ENCODE measurements at places on chromosomes 5 and 9.
A peak's percentile ranks its signal among the peaks of the same experiment; 100 is the strongest.

DNA sequence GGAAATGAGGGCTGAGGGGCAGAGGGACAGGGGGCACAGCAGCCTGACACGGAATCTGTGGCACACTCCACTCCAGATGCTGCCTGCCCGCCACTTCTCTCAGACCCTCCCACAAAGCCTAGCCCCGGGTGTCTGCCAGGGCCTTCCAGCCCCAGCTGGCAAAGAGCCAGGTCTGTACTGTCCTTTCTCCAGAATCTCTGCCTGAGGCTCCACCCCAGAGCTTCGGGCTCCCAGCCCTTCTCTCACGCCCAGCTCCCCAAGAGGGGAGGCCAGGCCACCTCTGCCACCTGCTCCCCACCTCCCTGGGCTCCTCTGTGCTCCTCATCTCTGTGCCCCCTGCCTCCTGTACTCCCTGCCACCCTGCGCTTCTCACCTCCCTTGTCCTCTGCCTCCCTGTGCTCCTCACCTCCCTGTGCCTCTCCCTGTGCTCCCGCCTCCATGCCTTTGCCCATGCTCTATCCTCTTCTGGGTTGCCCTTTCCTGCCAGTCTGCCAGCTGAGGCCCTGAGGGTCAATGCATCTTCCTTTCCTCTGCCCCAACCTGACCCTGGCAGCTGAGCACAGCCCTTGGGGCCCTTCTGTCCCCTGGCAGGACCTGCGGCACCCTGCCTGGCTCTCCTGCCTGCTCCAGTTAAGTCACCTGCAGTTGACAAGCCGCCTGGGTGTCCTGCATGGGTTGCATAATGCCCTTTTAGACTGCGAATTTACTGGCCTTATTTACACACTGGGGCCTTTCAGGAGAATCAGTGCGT is 36.4 kb downstream of the RASGEF1C start:
- DNase-seq = no peak

DNA sequence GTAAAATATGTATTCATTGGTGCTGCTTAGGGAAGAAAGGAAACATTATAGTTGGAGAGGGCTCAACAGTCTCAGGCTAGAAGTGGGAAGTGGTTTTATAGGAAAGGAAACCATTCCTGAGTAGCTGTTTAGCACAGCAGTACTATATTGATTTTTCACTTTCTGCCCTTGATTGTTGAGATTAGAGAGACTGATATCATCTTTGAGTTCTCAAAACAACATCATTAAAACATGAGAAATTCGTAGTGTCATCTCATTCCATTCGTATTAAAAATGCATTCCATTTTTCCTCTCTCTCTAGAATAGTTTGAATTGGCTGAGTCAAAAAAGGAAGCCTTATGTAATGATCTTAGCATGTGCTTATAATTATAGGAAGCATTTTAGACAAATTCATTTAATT is 14.1 kb downstream of the POLR3G start:
- no peak for DNase-seq

DNA sequence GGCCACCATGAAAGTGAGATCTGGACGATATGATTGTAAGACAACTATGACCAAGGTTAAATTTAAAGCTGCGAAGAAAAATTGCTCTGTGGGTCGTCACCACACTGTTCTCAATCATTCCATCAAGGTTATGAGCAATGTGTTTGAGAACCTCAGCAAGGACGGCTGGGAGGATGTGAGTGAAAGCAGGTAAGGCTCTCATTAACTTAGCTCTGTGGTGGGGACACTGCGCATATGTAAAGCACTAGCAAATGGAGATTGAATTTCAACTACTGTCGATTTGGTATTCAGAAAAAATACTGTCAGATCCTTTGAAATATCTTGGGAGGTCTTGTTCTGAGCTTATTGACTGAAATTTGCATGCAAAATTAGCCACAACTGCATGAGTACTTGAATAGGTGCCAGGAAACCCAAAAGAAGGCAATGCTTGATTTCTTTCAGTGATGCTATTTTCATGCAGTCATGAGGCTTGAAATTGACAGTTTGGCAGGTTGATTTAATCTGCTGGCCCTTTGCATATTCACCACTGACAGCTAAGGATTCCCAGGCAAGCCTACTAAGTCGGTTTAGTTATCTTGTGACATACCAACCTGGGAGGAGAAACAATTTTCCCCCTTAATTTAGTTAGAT is 183.9 kb upstream of the SH3GL2 start:
- DNase-seq = no peak

DNA sequence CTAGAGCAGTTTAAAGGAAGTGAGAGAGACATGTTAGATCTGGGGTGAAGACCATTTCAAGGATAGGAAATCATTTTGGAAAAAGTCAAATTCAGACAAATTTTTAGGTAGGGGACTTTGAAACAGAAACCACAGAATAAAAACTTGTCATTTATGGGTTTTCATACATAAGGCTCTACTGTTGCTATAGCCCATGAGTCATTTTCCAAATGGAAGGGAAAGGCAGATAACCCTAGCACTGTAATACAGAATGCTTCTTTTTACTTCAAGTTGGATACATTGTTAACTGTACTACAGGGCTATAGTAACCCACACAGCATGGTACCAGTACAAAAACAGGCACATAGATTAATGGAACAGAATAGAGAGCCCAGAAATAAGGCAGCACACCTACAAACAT is 455.4 kb downstream of the EBF1 start:
- no peak for DNase-seq

- DNase-seq = no peak
These were observed 38.9 kb upstream of the UGCG start for GRCh38 chr9:111857555-111858211.

DNA sequence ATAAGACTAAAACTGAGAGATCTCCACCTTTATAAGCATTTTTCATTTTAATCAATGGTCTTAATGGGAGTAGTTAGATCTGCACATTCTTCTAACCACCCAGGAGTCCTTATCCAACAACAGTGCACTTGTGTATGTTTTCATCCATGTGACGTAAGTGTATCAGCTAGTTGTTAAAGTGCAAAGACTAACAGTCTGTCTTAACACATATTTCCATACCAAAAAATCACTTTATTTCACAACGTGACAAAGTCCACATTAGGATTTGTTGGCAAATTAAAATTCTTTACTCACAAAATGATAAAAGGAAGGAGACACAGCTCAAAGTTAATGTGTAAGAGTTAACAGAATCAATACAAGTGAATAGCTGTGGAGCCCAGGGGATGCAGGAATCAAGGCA is 1.9 kb upstream of the SMC2 start:
- no peak for DNase-seq

DNA sequence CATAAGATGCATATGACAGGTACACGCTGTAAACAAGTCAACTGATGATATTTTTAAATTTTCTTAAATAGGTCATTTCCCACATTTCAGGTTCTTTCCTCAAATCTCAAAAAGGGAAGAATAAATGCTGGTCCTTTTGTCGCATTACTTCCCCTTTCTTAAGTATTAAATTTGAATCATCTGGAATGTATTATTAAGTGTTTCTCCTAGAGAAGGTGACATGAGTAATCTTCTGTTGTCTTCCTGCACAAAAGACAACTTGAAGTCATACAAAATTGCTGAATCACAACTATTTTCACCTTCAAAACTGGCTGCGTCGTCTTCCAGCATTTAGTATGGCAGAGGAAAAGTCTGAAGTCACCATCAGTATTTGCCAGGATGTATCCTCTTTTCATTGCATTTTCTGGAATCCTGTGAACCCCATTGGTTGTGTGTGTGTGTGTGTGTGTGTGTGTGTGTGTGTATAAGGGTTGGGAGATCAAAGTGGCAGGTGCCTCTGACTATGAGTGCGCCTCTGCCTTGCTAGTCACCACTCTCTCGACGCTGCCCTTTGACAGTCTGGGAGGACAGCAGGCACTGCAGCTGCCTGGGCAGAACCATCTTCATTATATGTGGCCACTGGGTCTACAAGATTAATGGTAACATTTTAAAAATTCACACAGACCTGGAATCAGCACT is 86.9 kb downstream of the MVB12B start:
- no peak for DNase-seq

- no peak for DNase-seq
These were observed 41.9 kb downstream of the STK10 start for GRCh38 chr5:172145870-172146747.

DNA sequence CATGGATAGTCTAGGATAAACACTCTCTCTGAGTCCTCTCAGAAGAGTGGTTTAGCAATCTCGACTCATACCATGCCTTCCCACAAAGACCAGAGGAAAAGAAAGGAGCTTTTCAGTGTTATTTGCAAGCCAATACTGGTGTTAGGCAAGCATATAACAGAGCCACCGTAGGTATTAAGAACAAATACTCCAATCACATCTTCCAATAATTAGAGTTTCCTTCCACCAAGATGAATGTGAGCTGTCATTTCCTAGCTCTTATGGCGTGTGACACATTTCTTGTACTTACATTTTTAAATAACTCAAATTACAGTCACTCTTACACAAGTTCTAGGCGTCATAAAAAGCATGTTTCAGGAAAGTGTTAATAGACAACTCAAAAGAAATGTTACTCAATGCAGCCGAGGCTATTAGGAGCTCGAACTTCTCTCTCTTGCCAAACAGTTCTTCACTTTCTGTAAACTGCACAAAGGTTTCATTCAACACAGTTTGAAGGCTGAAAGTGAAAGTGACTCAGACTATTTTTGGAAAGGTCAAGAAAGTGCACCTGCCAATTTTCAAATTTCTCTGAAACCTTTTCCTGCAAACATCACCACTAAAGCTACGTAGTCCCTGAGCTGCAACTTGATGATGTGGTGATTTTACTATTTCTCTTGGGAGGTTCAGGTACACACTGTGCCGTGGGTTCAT is 153.8 kb downstream of the AUH start:
- DNase-seq = peak; percentile 45

- no peak for DNase-seq
These were observed 57.8 kb downstream of the C9orf153 start for GRCh38 chr9:86201474-86202337.

DNA sequence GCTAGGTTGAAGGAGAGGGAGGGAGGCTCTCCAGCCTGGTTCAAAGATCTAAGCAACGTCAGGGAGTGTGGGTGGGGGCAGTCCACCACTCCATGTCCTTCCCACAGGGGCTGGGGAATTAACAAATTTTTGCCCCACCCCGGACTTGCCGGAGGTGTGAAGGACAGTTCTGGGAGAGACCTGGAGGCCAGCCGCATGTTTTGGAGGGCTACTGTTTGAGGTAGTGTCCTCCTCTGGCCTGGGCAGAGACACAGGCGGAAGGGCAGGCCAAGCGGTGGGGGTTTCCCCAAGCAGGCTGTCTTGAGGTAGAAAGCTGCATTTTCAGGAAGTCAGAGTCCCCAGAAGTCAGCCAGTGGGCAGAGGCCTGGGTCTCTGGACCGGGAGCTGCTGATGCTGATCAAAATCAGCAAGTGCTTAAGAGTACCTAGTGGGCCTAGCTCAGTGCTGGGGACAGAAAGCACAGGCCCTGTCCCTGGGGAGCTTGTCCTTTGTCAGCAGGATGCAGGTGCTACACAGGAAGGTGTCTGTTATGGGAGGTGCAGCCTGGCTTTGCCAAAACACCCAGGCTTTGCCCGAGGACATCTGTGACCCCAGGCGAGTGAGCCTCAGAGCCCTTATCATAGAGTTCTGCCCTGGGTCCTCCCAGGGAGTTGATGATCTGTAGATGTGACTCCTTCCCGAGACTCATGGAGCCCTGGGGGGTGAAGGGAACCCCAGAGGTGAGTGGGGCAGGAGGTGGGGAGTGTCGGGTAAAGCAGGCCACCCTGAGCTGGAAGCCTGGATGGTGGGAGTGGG is 18.5 kb downstream of the JADE2 start:
- DNase-seq = peak; percentile 34

DNA sequence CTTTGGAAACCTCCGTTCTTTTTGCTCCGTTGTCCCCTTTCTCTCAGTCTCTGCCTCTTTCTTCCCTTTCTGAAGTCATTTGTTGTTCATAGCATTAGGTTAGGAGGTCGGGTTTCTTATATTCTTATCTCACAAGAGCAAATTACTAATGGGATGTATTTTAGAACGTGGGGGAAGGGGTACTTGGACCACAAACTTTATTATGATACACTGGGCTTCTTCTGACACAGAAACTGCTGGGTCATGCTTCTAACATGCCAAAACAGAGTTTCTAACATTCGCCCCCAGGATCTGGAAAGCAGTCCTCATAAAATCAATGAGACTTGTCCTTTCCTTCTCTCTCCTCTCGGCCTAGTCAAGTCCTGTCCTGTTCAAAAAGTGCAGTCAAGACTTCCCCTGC is 334.4 kb downstream of the GADD45G start:
- DNase-seq = no peak

GRCh38 chr9:109901201-109901600 is 121.2 kb downstream of the PALM2AKAP2 start:
- DNase-seq = no peak

- DNase-seq = no peak
These were observed 20.0 kb downstream of the MORN5 start for GRCh38 chr9:122179690-122180074.

- DNase-seq = peak; percentile 99
These were observed at the start of gene CEP120 for GRCh38 chr5:123423278-123424149. TSS of gene CEP120 (minus strand) at chr5:123423403. CDS start at chr5:123422998, 405 bp downstream.

DNA sequence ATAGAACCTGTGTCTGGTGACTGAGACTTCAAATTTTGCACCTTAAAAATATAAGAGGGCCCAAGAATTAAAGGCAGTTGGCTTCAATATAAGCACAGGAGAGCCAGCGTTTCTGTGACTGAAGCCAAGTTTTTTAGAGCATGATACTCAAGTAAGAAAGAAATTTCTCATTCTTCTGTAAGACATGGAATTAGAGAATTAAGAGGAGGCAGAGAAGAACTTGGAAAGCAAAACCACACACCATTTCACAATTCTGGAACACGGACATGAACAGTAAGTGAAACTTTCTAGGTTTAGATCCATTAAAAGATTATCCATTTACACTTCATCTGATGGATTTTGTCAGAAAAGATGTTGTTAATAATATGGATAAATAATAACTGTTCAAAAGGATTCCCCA is 8.9 kb upstream of the AGXT2 start:
- no peak for DNase-seq

DNA sequence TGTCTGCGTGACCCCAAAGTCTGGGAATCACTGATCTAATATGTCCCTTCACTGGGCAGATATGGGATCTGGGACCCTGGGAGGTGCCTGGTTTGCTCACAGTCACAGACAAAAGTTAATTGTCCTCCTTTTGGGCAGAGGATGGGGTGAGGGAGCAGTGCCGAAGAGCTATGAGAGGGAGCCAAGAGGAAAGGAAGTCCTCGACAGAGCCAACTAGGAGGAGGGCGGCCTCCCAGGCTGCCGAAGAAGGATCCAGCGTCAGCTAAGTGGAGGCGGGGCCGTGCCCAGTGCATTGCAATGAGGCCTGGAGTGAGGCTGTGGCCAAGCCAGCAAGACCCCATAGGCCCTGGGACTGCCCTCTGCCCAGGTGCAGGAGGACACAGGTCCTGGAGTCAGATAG is 11.4 kb downstream of the AIF1L start:
- DNase-seq = no peak

DNA sequence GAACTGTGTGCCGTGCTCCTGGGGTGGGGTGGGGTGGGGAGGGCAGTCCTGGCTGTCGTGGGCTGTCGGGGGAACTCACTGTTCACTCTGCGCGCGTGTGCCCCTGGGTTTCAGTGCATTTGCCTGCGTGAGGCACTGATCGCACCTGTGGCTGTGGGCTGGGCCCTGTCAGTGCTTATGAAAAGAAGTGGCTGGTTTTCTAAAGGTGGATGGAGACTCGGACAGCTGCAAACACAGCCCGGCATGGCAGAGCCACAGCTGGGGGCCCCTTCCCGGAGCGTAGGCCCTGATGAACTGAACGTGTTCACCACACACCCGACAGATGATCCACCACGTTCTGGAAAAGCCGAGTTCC is 42.7 kb downstream of the NKD2 start:
- no peak for DNase-seq

GRCh38 chr5:160118349-160119141 is 705 bp downstream of the PWWP2A start:
- DNase-seq = peak; percentile 33

All from CD4-positive, alpha-beta T cell treated with Interleukin-4 for 4 hours (primary cell).